Activated CD8-positive, alpha-beta T cell treated with anti-CD3 and anti-CD28 coated beads for 36 hours (primary cell): ENCODE measurements at places on chromosomes 7 and 10. TPM values are rescaled to one million over a fixed set of nuclear protein-coding genes. Genes with fewer than 3 reads are reported as not detected.

GRCh38 chr10:103598654-103599115 is 105.2 kb downstream of the NEURL1 start:
- peak; percentile 33 for DNase-seq

GRCh38 chr7:114657279-114657678 is 242.7 kb downstream of the FOXP2 start:
- DNase-seq, result no peak

The VWA2 gene
- total RNA-seq, result not detected

GRCh38 chr10:61923210-61923949 is 21.9 kb downstream of the ARID5B start:
- DNase-seq, result no peak

DNA sequence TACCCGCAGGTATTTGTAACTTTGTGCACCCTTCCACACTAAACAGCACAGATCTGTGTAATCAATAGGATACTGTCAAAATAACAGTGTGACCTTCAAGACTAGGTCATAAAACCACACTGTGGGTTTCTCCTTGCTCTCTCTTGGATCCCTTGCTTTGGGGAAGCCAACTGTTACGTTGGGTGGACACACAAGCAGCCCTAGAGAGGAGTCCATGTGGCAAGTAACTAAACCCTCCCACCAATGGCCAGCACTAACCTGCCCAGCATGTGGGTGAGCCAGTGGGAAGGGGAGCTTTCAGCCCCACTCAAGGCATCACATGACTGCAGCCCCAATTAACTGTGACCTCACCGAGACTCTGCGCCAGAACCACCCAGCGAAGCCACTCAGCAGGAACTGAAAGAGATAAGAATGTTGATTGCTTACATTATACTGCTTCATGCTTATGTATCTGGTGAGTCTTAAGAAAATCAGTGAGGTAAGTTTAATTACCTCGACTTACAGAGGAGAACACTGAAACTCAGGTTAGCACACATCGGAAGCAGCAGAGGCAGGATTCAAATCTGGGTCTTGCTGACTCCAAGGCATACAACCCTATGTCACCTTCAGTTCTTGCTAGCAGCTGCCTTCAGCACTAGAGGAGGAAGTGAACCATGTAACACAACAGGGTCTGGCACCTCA is 9.4 kb upstream of the ZC3HAV1 start:
- DNase-seq, result peak; percentile 70

The KEL gene
- total RNA-seq, result 0.49 TPM

DNA sequence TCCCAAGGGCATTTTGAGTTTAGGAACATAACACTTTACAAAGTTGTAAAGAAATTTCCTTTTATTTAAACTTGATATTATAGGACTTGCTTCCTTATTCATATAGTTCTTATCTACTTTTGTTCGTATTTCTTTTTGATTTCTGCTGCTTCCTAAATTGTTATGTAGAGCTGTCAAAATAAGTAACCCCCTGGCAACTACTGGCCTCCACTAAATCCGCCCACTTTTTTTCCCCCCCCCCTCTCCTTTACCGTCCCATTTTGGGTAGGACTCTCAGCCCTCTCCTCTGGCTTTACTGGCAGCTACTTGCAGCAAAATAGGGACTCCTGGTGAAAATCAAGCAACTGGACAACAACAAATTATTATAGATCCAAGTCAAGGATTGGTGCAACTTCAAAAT is 1.1 kb downstream of the SP4 start:
- DNase-seq, result no peak

- no peak for DNase-seq
Measured at GRCh38 chr10:112139176-112139575, 44.4 kb downstream of the GPAM start.

- DNase-seq, result no peak
Measured at GRCh38 chr10:27646604-27647175, 98.9 kb downstream of the MKX start.

- peak; percentile 5 for DNase-seq
Measured at GRCh38 chr10:90947030-90947960, 26.4 kb upstream of the ANKRD1 start.

DNA sequence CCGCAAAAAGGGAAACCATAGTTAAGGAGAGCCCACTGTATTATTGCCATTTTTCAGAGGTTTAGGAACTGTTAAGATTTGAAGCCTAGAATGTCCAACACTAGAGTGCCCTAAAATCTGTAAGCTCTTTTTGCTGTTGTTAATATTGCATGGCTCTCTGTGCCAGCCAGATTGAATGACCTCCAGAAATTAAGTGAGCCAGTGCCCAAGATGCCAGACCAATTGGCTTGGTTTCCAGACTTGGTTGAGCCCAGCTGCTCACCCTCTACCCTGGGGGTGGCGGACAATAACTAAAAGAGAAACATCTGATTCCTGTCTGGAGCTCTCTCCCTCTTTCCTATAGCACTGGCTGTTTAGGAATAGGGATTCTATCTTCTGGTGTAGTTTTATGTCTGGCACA is 340.1 kb downstream of the PHF14 start:
- DNase-seq, result no peak

DNA sequence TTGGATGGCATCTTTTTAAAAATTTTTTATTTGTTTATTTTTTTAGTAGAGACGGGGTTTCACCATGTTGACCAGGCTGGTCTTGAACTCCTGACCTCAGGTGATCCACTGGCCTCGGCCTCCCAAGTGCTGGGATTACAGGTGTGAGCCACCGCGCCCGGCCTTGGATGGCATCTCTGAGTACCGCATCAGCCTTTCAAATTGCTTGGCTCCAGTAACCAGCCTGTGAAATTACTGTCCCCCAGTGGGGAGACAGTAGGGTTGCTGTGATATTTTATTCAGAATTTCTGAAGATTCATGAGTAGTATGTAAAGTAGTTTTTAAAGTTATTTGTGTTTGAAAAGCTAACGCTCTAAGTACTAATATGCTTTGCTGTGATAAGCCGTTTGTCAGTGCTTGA is 1.2 kb downstream of the NUB1 start:
- DNase-seq, result peak; percentile 19

DNA sequence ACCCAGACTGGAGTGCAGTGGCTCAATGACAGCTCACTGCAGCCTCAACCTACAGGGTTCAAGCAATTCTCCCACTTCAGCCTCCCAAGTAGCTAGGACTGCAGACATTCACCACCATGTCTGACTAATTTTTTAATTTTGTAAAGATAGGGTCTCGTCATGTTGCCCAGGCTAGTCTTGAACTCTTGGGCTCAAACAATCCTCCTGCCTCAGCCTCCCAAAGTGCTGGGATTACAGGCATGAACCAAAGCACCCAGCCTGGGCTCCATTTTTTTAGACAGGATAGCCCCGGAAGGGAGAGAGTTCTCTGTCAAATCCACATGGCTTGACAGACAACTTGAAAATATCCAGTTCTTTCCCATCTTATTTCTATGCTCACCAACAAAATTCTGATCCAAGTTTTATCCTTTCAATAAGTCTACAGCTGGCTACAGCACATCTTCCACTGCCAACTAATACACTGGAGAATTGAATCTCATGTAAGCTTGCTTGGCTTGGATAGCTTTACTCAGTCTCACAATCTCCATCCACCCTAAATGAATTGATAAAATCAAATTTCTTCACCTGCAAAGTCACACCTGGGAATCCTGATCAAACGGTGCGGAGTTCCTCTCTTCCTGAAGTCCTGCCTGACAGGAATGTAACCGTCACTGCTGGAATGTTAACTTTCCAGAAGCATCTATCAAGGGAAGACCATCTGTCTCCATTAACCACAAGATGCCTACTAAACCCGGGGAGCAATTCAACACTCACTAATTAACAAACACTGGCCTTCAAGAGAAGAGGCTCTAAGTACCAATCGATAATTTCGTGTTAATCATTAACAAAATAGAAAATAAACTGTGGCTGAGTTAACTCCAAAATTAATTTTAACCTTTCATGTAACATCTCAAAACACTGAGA is 239.7 kb upstream of the MKLN1 start:
- DNase-seq, result no peak

The PRR15 gene
- not detected for total RNA-seq

GRCh38 chr7:150435390-150436073 is 14.9 kb upstream of the GIMAP8 start:
- DNase-seq, result no peak

- DNase-seq, result no peak
Measured at GRCh38 chr10:47371629-47372485, 12.2 kb downstream of the ZNF488 start.

DNA sequence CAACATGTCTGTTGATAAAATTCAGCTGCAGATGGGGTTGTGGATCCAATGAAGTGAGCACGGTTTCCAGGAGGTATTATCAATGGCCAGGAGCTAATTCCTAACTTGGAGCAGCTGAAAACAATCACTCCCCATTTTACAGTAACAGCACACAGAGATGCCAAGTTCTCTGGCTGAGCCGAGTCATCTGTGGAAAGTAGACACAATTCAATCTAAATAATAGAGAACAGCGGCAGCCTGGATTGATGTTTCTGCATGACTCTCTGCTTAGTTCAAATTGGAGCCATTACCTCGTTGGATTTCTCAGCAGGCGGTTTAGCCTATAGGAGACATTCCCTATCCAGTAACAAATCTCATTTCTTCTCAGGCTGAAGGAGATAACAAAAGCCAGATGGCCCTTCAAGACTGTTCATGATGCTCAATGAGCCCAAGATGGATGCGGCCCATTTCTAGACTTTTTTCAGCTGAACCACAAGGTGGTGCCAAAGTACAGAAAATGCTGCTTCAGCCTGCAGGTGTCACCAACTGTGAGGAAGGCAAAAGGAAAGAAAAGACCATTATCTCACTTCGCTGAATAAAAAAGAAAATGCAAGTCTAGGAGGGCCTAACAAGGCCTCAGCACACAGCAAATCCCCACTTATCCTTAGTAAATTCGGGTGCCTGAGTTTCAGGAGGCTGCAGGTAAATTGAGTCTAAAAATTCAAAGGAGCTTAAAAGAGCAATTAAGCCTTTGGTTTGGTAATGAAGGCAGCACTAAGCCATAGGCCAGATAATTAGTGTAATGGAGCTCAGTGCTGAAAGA is 83.7 kb downstream of the SLC16A9 start:
- peak; percentile 30 for DNase-seq

DNA sequence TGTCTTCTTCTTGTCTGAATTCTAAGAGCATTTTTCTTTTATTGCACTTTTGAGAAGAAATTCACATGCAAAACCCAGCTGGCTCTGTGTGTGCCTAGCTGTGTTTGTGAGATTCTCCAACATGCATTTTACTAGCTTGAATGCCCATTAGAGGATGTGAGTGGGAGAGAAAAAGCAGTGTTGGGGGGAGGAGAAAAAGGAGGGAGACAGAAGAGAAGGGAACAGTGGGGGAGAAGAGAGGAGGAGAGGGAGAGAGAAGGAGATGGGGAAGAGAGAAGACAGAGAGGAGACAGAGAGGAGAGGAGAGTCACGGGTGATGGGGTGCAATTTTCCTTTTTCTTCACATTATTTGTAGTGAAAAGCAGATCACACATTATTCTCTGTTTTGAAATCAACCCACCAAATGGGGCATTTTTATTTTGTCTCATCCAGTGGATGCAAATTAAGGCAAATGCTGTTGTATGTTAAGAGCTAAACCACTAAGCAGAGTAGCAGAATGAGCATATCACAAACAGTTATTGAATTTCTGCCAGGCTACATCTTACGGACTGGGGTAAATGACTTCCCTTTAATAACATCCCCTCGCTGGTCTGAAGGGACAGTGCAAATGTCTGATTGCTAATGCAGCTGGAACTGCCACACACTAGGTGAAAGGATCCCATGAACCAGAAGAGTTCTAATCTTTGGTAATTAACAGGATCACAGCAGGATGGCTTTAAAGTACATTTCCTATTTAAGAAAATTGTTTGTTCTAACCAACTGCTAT is 849 bp downstream of the LRRN3 start:
- DNase-seq, result no peak
